ENCODE measurements at places on chromosomes 4 and X. TPM values are rescaled to one million over a fixed set of nuclear protein-coding genes. Genes with fewer than 3 reads are reported as not detected.

SLIT2 gene
- total RNA-seq: 38.1 TPM

- DNase-seq: no peak
Observed at GRCh38 chrX:20743046-20743445, 476.3 kb upstream of the RPS6KA3 start.

DNA sequence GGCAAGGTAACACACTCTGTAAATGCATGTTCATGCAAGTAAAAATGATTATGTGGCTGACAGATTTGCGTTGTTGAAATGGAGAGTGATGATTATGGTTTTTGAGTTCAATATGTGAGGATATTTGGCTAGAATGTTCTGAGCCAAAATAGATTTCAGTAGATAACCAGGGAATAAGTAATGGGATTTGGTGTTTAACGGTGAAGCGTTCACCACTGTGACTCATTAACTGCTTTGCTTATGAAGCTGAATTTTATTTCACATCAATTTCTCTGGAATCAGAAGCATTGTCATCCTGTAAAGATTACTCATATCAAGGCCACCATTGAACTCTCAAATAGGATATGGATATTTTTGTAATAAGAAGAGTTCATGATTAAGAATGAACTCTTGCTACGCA, 11.7 kb downstream of the AFP start:
- no peak for DNase-seq

GRCh38 chr4:118834070-118834469, 1.9 kb downstream of the SEC24D start:
- no peak for DNase-seq

GRCh38 chr4:87299898-87300297, 22.8 kb downstream of the HSD17B13 start:
- DNase-seq: no peak
